ENCODE measurements at places on chromosomes 4 and X. TPM values are rescaled to one million over a fixed set of nuclear protein-coding genes. Genes with fewer than 3 reads are reported as not detected.

The MAOB gene
- 0.19 TPM for total RNA-seq

The ZNF157 gene
- not detected for total RNA-seq

The PDE6B gene
- total RNA-seq, result not detected

The UGT8 gene
- total RNA-seq, result 0.15 TPM
